ENCODE measurements at places on chromosomes 11 and 22.

DNA sequence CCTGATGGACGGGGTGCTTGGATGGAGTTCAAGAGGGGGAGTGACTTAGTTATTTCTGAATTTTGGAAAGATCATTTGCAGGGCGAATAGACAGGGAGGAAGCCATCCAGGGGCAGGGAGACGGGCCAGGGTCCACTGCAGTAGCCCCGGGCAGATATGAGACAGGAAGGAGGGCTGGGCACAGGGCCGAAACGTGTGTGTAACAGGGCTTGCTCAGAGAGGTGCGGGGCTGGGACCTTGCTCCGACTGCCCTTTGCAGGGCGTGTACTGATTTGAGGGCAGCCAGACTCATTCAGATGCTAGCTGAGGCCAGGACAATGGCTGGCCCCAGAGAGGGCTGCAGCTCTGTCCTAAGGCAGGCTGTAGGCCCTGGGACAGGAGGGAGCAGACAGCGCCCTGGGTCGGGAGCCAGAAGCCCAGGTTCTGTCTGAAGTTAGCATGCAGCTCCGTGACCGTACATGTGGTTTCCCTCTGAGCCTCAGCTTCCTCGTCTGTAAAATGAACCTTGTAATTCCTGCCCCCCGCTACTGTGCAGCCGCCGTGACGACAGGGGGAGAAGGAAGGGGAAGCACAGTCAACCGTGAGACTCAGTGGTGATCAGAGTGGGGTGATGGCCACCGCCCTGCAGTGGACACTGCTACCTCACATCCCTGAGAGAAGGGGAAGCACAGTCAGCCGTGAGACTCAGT is 103.4 kb downstream of the PHF21B start:
- no peak for DNase-seq

- DNase-seq: no peak
Measured at GRCh38 chr11:5713695-5714094, 22.6 kb upstream of the OR56B1 start.

DNA sequence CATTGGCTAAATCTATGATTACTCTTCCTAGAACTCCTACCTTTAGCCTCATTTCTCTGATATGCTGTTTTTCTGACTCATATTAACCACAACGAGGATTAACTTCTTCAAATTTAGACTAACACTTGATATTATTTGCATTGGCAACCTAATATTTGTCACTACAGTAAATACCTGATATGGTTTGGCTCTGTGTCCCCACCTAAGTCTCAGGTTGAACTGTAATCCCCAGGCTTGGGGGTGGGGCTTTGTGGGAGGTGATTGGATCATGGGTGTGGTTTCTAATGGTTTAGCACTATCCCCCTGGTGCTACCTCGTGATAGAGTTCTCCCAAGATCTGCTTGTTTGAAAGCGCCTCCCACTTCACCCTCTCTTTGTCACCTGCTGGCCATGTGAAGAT is 17.1 kb upstream of the MED17 start:
- DNase-seq: no peak

DNA sequence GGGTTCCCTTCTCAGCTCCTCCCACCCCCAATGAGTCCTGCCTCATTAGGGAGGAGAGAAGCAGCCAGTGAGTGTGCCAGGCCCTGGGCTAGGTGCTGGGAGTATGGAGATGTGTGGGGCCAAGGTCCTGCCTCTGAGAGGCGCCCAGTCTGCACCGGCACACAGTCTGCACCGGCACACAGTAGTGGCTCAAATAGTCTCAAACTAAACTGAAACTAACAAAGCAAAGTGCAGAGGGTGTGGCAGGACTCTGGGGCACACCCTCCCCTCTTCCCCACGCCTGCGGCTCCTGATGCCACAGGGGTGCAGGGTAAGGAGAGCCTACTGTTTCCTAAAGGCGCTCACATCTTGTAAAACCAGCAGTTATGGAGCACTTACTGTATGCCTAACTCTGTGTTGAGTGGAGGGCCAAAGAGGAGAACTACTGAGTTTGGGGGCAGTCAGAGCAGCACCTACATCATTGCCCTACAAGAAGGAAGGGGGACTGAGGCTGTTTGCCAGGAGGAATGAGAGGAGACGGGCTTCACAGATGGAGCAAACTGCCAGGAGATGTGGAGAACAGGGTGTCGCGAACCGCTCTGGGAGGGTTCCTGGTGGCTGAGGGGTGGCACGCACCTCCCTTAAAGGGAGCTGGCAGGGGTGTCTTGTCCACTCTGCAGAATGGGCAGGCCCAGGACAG is 939 bp upstream of the SH3BP1 start:
- no peak for DNase-seq

- DNase-seq: no peak
Measured at GRCh38 chr22:32858121-32858703, 56.7 kb downstream of the TIMP3 start.

- DNase-seq: no peak
Measured at GRCh38 chr11:105774899-105775298, 165.0 kb downstream of the GRIA4 start.

DNA sequence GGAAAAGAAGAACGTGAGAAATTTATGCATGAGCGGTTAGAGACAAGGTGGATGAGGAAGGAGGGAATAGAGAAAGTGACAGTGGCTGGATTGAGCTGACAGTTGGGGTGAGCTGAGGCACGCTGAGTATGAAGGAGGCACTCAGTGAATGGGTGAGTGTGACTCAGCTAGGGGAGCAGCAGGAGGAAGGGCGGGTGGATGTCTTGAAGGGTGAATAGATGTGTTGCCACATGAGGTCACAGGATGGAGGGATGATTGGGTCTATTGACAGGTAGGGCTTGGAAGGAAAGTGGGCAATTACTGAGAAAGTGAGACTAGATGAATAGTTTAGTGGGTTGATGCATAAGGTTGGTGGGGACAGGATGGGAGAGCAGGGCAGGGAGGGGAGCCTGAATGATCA is 8.0 kb downstream of the IFITM10 start:
- no peak for DNase-seq

DNA sequence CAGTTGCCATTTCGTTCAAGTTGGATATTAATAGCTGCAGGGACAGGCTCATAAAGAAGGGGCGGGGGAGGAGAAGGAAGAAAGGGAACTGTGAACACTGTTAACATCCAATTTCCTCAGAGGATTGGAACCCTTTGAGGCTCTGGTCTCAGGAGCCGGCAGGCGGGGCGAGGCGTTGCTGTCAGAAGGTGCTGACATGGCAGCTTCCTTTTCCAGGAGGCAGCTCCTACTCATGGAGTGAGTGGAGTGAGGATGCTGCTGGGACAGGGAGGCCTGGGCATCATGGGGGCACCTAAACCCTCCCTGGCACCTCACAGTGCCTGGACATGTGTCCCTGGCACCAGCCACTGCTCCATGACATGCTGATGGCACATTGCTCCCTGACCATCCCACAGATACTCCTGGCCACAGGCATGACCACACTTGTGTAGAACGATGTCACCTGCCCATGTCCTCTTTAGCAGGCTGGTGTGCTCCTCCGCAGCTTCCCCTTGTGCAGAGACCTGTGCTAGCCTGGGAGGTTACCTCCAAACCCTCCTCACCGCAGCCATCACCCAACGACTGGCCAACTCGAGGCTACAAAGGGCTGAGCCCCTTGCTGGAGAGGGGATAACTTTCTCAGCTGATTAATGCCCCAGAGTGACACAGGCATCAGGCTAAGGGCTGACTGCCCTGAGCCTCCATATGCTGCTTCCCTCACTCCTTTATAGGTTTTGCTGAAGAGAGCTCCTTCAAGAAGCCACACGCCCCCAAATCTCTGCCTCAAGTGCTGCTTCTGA is 79.6 kb upstream of the NECTIN1 start:
- DNase-seq: no peak

GRCh38 chr11:23490557-23491235 is 630.4 kb upstream of the CCDC179 start:
- DNase-seq: no peak

DNA sequence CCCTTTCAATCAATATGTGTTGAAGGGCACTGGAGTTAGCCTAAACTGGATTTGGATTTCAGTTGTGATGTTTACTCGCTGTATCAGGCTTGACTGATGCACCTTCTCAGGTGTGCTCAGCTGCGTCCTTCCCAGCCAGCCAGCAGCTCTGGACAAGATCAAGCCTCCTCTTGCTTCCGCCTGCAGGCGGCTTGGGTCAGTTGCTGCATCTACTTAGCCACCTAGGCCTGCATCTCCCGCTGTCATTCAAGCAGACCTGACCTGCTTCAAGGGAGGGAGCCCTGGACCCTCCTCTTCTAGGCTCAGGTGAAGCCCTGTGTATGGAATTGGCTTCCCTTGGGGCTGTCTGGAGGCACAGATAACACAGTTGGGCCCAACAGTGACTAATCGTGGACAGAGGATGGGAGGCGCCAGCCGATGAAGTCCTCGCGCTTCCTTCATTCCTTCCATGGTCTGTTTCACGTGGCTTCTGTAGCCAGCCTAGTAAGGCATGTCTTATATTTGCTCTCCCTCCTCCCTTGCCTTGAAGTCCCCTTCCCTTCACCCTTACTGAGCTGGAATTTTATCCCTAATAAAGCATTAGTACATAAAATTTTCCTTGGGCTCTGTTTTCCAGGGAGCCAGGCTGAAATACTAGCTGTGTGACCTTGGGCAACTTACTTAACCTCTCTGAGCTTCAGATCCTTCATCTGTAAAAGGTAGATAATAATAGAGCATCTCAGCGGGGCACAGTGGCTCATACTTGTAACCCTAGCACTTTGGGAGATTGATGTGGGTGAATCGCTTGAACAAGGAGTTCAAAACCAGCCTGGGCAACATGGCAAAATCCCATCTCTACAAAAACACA is 2.1 kb upstream of the LHFPL7 start:
- DNase-seq: no peak

GRCh38 chr22:23534851-23535717 is 45.0 kb downstream of the IGLL1 start:
- DNase-seq: no peak

DNA sequence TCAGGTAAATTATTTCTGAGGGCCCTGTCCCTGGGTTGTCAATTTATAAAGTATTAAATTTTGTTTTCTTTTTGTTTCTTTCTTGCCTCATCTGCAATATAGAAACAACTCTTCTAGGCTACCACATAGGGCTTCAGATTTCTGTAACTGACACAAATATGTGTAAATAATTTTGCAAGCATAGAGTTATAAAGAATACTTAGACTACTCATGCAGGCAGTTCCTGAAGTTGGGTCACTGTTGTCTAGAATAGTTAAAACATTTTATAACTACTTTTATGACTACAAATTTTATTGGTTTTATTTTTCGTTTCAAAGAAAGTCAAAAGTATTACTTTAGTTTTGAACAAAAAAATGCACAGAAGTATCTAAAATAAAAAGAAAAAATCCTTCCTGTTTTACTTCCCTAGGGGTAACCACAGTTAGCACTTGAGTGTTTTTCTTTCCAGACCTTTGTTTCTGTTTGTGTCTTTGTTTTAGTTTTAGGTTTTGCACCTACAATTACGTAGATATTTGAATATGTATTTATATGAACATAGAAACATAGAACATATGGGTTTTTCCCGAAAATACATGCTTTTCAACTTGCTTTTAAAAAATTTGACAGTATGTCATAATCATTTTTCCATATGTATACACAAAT is 12.4 kb upstream of the TMEM123 start:
- no peak for DNase-seq

DNA sequence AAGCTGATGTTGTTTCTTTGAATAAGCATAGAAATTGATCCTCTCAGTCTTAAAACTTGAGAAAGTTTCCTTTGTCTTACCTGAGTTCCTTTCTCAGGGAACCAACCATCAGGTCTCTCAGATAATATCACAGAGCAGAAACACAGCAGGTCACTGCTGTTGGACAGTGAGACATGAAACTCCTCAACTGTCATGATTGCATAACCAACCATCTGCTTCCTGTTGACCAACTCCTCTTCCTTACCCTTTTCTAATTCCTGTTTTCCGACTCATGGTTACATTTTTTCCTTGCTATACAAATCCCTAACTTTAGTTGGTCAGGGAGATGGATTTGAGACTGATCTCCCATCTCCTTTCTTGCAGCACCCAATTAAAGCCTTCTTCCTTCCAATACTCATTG is 845.3 kb downstream of the FAM181B start:
- peak; percentile 8 for DNase-seq

DNA sequence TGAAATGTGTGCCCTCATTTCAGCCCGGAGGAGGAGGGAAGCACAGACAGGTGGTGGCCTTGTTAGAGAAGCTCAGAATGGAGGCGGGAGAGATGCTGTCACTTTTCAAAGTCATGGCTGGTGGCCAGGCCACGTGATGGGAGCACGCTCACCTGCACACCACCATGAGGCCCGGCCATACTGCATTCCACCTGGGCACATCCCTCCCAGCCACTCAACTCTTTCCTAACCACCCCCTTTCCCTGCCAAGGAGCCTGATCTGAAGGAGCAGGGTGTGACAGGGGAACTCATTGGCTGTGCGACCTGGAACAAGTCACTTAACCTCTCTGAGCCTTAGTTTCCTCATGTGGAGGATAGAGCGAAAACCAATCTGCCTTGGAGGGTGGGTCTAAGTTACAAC is 364.5 kb downstream of the CTTN start:
- no peak for DNase-seq

DNA sequence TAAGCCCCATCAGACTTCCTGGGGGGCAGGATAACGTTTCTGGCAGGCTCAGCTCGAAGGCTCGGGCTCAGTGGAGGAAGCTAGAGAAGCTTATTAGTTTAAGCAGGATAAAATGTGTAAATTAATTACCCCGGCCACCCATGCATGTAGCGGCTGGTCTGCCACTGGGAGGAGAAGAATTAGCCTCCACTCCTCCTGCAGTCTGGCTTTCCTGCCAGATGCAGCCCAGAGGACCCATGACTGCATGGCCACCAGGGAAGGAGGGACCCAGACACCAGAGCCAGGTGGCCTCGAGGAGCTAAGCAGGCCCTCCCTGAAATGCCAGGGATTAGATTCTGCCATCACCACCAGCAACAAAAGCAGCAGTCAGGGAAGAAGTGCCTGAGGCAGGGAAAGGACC is 32.3 kb downstream of the TRIM29 start:
- no peak for DNase-seq

DNA sequence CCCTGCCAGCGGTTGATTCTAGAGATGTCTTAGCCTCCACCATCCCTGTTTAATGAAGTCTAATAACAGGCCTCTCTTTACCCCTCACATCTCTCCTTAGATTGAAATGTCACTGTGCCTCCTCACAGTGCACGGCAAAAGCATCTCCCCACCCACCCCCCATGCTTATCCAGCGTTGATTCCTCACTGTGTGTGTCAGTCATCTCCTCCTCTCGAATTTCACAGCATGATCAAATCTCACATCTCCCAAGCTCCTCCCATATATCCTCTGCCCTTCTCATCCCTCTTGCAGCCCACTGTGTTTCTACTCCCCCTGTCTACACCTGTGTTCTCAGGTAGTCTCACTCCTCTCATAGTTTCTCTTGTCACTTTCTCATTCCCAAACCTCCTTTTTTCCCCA is 84.6 kb downstream of the DBX1 start:
- DNase-seq: no peak
